ENCODE measurements at places on chromosomes 7 and 10. TPM values are rescaled to one million over a fixed set of nuclear protein-coding genes. Genes with fewer than 3 reads are reported as not detected.

Gene PALD1
- 0.16 TPM for total RNA-seq

Gene TBXAS1
- 0.32 TPM for total RNA-seq

Gene SPDYE6
- not detected for total RNA-seq

Gene SMO
- total RNA-seq, result 11.7 TPM

Gene PLCE1
- total RNA-seq, result 0.61 TPM

Gene CLEC2L
- total RNA-seq, result not detected

Gene TUBB8
- not detected for total RNA-seq

Gene TRUB1
- total RNA-seq, result 25.0 TPM
